NCI-H1694 treated with DMSO at 0.1 percent for 48 hours (cell line): ENCODE measurements at places on chromosomes 4 and X.

DNA sequence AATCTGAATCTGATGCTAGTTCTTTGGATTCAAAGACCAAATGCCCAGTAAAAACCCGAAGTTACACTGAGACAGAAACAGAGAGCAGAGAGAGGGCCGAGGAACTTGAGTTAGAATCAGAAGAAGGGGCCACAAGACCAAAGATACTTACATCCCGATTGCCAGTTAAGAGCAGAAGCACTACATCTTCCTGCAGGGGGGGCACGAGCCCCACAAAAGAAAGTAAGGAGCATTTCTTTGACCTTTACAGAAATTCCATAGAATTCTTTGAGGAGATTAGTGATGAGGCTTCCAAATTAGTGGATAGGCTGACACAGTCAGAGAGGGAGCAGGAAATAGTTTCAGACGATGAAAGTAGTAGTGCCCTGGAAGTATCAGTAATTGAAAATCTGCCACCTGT, 309.3 kb downstream of the ANK2 start:
- no peak for DNase-seq

DNA sequence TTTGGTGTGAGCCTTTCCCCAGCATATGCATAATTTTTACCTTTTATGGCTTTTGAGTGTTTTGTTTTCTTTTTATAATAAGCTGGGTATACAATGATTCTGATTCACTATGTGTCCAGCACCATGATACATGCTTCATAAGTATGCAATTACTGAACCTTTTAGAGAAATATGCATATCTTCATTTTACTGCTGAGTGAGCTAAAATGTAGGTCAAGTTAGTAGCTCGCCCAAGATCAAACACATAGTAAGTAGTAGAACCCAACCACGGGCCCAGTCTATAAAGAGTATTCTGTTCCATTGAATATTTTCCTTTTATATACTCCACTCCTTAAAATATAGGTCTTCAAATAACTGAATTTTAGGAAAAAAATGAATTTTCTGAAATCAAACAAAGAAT, 362.4 kb upstream of the HTR2C start:
- DNase-seq = no peak

DNA sequence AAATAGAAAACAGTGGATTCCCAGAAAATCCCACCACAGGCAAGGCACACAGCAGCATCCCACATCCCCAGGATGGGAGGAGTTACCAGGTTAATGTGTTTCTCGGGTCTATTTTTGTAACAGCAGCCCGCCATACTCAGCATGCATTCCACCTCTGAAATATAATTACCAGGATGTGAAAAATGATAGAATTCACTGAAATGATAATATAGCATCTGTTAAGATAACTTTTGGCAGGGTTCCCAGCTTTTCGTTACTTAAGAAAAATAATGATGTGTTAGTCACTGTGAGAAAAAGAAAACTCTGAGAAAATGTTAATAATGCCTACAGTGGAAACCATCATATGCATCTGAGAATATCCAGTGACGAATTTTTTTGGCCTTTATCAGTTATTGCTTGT, 87.1 kb downstream of the VCX2 start:
- peak; percentile 3 for DNase-seq

GRCh38 chrX:18348047-18348446, 6.4 kb downstream of the SCML2 start:
- no peak for DNase-seq

DNA sequence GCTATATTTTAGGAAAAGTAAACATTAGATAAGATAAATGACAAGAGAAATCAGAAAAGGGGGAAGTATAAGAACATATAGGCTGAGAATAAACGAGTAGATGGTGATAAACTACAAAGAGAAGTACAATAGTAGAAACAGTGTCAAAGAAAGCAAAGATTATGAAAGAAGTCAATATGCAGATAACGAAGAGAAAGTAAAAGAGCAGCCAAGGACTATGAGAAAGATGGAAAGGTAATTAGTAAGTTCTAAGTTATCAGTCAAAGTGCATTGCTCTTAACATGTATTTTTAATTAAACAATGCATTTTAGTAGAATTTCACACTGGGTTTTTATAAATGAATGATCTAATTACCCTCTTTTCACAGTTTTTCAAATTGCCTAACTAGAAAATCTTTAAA, 1801.3 kb upstream of the PCDH10 start:
- DNase-seq = no peak

- no peak for DNase-seq
Measured at GRCh38 chr4:124854968-124855367, 142.4 kb upstream of the ANKRD50 start.

GRCh38 chrX:69072486-69073006, 92.7 kb downstream of the PJA1 start:
- DNase-seq = no peak

DNA sequence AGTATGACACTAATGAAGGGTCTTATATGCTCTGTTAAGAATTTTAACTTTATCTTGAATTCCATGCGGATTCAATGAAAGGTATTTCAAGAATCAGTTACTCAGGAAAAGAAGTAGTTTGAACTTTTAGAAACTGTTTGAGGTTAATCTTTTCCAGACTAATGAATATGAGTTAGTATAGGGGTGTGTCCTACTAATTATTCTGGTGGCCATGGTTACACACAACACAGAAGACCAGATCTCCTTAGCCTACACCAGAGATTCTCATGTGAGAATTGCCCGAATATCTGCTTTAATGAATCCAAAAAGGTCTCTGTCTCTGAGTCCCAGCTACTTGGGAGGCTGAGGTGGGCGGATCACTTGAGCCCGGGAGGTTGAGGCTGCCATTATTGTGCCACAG, 100.4 kb downstream of the MMRN1 start:
- DNase-seq = no peak
